NCI-H1694 treated with DMSO at 0.1 percent for 48 hours (cell line): ENCODE measurements at places on chromosomes 3 and 15.

GRCh38 chr15:87755226-87755625 is 501.3 kb downstream of the NTRK3 start:
- no peak for DNase-seq

- DNase-seq = no peak
Observed at GRCh38 chr3:186880406-186880805, 37.9 kb downstream of the ADIPOQ start.

GRCh38 chr3:71232175-71232679 is 351.3 kb downstream of the FOXP1 start:
- DNase-seq = no peak

GRCh38 chr15:89433686-89434085 is 62.7 kb downstream of the RHCG start:
- DNase-seq = no peak
